Ovary (tissue), 10 donors: ENCODE measurements at places on chromosomes 4 and X. TPM values are rescaled to one million over a fixed set of nuclear protein-coding genes. Genes with fewer than 3 reads are reported as not detected.

The IBSP gene
- not detected for total RNA-seq

The ANK2 gene
- 120 TPM for total RNA-seq

The ZDHHC15 gene
- 3.7 TPM for total RNA-seq

The CSN1S1 gene
- total RNA-seq: not detected

The PRRG1 gene
- 9.7 TPM for total RNA-seq

The DYNLT3 gene
- 32.2 TPM for total RNA-seq

The INPP4B gene
- total RNA-seq: 2.9 TPM

The MYOZ2 gene
- total RNA-seq: 0.38 TPM

The IL9R gene
- 0.12 TPM for total RNA-seq

The GPRASP2 gene
- 55.7 TPM for total RNA-seq

The ARHGAP6 gene
- 14.1 TPM for total RNA-seq

The NEXMIF gene
- 1.8 TPM for total RNA-seq

The EFNB1 gene
- total RNA-seq: 11.0 TPM

The VSIG1 gene
- total RNA-seq: not detected

The FAM9B gene
- total RNA-seq: not detected

The RNF150 gene
- 34.5 TPM for total RNA-seq

The KLHL4 gene
- 7.8 TPM for total RNA-seq

The CTAG1B gene
- not detected for total RNA-seq

The PAPSS1 gene
- 36.2 TPM for total RNA-seq

The DGKK gene
- total RNA-seq: not detected

The MAGED4B gene
- 24.3 TPM for total RNA-seq

The COX18 gene
- total RNA-seq: 12.3 TPM

The CT45A5 gene
- total RNA-seq: not detected

The AREG gene
- total RNA-seq: 72.7 TPM

The MEPE gene
- not detected for total RNA-seq

The NR3C2 gene
- 27.6 TPM for total RNA-seq

The F11 gene
- not detected for total RNA-seq

The APLN gene
- 4.1 TPM for total RNA-seq

The HERC5 gene
- 13.7 TPM for total RNA-seq

The OPHN1 gene
- total RNA-seq: 6.9 TPM

The BEND2 gene
- total RNA-seq: not detected

The NR0B1 gene
- total RNA-seq: 2.0 TPM

The GASK1B gene
- total RNA-seq: 144 TPM

The ITIH6 gene
- total RNA-seq: not detected

The IL21 gene
- total RNA-seq: 0.31 TPM

The NUP62CL gene
- total RNA-seq: 1.5 TPM

The NPY2R gene
- not detected for total RNA-seq

The KIF4A gene
- total RNA-seq: 0.10 TPM

The KCNIP4 gene
- 3.9 TPM for total RNA-seq

The RTL3 gene
- 0.12 TPM for total RNA-seq

The L1CAM gene
- total RNA-seq: 0.36 TPM

The CENPVL1 gene
- not detected for total RNA-seq

The KIT gene
- total RNA-seq: 11.9 TPM

The MAGEB1 gene
- total RNA-seq: not detected

The CSAG2 gene
- not detected for total RNA-seq

The ZFYVE28 gene
- 6.2 TPM for total RNA-seq

The LNX1 gene
- 3.6 TPM for total RNA-seq

The SLC25A5 gene
- total RNA-seq: 97.2 TPM

The SMIM10L2A gene
- total RNA-seq: 3.6 TPM

The RHOXF2B gene
- total RNA-seq: 0.12 TPM

The NSUN7 gene
- 4.1 TPM for total RNA-seq

The ERAS gene
- total RNA-seq: not detected

The CHM gene
- 12.7 TPM for total RNA-seq

The NIPAL1 gene
- total RNA-seq: 0.05 TPM

The SPANXB1 gene
- total RNA-seq: not detected

The CSAG3 gene
- not detected for total RNA-seq

The CLTRN gene
- 1.2 TPM for total RNA-seq

The ESX1 gene
- not detected for total RNA-seq

The SAT1 gene
- 493 TPM for total RNA-seq
